ENCODE measurements at places on chromosomes 4 and X. TPM values are rescaled to one million over a fixed set of nuclear protein-coding genes. Genes with fewer than 3 reads are reported as not detected.

Gene C1QTNF7
- not detected for total RNA-seq

Gene EPGN
- total RNA-seq, result not detected

Gene SPINK2
- 9.8 TPM for total RNA-seq

Gene ACE2
- total RNA-seq, result not detected

Gene BEND2
- total RNA-seq, result not detected

Gene ERAS
- not detected for total RNA-seq

Gene ETDC
- not detected for total RNA-seq

Gene UGT2B17
- not detected for total RNA-seq

Gene DGKK
- not detected for total RNA-seq

Gene YIPF6
- 14.4 TPM for total RNA-seq

Gene TRPC5OS
- total RNA-seq, result not detected

Gene DNAAF6
- total RNA-seq, result not detected

GRCh38 chrX:71184803-71185495, 38.1 kb upstream of the GJB1 start:
- no peak overlapping the region for H3K27ac ChIP-seq
- no peaks in the 10 kb centered on the region for H3K27me3 ChIP-seq
- H3K36me3 ChIP-seq, result peaks cover 3% of the 10 kb centered on the region
- DNase-seq, result no peak
- no peak overlapping the region for H3K4me3 ChIP-seq

DNA sequence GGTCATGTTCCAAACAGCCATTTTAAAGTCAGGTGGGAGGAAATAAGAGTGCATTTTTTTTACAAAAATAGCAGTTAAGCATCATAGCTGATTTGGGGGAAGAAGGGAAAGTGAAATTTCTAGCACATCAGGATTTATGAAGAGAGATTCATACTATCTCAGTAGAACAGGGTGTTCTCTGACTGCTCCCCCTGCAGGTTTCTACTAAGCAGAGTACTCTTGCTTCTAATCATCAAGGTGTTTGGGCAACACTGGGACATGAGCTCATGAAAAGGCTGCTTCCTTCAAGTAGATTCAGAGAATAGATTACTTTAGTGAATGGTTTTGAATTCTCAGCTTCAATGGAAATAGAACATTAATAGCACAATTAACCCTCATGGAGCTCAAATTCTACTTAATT, 591.4 kb upstream of the PCDH10 start:
- no peak for DNase-seq
- no peak overlapping the region for H3K27ac ChIP-seq
- no peaks in the 10 kb centered on the region for H3K36me3 ChIP-seq

DNA sequence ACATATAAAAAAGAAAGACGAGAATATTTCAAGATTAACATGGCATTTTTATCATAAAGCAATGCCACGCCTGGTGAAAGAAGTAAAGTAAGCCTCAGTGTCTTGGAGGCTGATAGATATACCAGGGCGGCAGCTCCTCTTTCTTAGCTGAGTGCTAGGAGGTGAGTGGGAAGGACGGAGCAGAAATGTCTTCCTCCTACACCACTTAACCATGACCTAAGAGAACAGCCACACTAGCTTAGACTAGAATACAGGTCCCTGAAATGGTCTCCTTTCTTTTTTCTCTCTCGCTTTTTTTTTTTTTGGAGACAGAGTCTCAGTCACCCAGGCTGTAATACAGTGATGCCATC, 75.0 kb downstream of the NAF1 start:
- no peaks in the 10 kb centered on the region for H3K4me1 ChIP-seq
- no peak overlapping the region for H3K4me3 ChIP-seq
- no peaks in the 10 kb centered on the region for H3K36me3 ChIP-seq
- no peak for DNase-seq
- no peaks in the 10 kb centered on the region for H3K27me3 ChIP-seq

DNA sequence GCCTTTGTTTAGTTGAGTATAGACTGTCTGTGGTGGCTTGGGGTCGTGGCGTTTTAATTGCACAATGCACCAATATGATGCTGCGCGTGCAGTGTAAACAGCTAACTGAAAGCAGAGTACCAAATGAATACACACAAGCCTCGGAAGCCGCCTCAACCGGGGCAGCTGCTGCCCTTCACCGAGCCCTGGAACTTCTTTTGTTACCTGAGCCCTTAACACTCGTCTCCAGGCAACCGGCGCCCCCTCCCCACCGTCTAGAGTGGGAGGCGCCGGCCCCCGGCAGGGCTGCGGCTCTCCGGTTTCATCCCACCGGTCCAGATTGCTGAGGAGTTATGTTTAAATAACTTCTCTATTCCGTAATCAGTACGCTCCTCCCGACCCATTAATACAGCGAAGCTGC, 173.2 kb upstream of the TBL1X start:
- H3K27ac ChIP-seq, result no peak overlapping the region
- H3K4me1 ChIP-seq, result no peaks in the 10 kb centered on the region
- peaks cover 3% of the 10 kb centered on the region for H3K27me3 ChIP-seq
- no peak overlapping the region for H3K4me3 ChIP-seq
- no peaks in the 10 kb centered on the region for H3K36me3 ChIP-seq
- no peak for DNase-seq

DNA sequence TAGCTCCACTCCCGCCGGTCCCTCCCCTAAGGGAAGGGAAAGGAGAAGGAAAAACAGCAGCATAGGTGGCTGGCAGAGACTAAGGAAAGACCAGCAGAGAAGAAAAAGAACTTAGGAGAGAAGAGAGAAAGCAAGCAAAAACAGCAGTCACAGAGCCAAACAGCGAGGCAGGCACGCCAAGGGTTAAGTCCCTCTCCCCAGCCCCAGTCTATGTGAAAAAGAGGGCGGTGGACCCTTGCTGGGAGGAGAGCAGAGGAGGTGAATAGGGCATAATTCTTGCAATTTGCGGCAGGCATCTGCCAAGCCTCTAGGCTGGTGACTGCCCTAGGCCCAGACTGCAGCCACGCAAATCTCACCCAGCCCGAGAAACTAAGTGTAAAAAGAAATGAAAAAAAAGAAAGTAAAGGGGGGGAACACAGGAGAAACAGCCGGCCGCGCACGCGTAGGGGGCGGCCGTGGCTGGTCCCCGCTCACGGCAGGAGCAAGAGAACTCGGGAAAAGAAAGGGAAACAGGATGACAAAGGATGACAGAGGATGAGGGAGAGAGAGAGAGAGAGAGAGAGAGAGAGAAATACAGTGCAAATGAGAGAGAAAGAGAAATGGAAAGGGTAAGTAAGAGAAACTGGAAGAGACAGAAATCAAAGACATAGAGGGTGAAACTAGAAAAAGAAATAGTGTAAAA, 48.6 kb downstream of the MAGEA9 start:
- peak; percentile 43 for DNase-seq
- peak overlapping the region; percentile 88 for H3K4me3 ChIP-seq
- H3K4me1 ChIP-seq, result peaks cover 28% of the 10 kb centered on the region

DNA sequence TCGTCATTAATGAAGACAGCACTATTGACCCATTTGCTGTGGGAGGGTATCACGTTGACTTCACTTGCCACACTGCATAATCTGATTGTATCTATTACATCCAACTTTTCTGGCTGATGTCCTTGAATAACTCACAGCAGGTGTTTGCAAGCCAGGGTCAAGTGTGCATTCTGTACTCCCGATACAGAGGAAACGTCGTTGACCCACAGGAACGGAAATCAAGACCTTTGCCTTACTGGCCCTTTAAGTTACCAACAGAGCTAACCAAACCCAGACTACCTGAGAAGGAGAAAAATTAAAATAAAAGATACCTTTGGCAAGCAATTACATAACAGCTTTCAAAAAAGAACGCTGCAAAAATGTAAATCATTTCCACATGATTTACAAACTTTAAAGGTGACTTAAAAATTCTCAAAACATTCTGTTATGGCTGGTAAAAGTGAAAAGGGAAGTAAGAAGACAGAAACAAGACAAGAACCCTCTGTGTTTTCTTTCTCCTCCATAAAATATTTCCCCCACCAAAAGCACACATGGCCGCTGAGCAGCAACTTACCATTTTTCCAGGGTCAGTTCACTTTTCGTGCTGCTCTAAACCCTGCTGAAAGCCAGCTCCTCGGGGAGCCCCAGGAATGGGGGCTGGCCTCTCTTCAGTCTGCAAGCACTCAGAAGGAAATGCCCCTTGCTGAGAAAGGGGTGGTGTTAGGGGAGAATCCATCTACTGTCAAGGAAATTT, 6.5 kb upstream of the SHISA3 start:
- H3K4me3 ChIP-seq, result no peak overlapping the region
- peaks cover 23% of the 10 kb centered on the region for H3K27me3 ChIP-seq
- no peaks in the 10 kb centered on the region for H3K36me3 ChIP-seq
- DNase-seq, result no peak
- no peak overlapping the region for H3K27ac ChIP-seq

GRCh38 chr4:25059791-25060190, 29.0 kb upstream of the LGI2 start:
- no peaks in the 10 kb centered on the region for H3K4me1 ChIP-seq
- H3K36me3 ChIP-seq, result no peaks in the 10 kb centered on the region
- no peak overlapping the region for H3K4me3 ChIP-seq
- no peak for DNase-seq

DNA sequence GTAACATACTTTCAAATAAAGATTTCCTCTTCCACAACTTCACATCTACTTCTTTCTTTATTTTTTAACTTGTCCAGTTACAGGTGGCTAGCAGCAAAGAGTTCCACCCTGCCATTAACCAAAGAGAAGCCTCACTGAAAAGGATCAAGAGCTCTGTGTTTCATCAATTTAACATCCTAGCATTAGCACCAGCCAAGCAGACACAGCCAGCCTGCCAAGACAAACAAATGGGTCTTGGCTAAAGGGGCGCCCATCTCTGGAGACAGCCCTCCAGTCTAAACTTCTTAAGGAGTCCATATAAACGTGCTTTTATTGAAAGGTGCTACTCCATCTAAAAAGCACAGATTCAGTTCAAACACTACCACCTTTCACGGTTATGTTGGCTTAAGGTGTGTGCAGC, 105.3 kb downstream of the ADAMTS3 start:
- no peaks in the 10 kb centered on the region for H3K4me1 ChIP-seq
- H3K36me3 ChIP-seq, result no peaks in the 10 kb centered on the region
- H3K27ac ChIP-seq, result no peak overlapping the region
- no peaks in the 10 kb centered on the region for H3K27me3 ChIP-seq
- DNase-seq, result no peak

GRCh38 chr4:15912236-15912635, 26.3 kb downstream of the FGFBP1 start:
- peaks cover 7% of the 10 kb centered on the region for H3K4me1 ChIP-seq
- no peak for DNase-seq
- H3K27ac ChIP-seq, result no peak overlapping the region

GRCh38 chr4:159410076-159410777, 307.3 kb downstream of the RAPGEF2 start:
- H3K4me3 ChIP-seq, result no peak overlapping the region
- no peak for DNase-seq
- H3K4me1 ChIP-seq, result no peaks in the 10 kb centered on the region

DNA sequence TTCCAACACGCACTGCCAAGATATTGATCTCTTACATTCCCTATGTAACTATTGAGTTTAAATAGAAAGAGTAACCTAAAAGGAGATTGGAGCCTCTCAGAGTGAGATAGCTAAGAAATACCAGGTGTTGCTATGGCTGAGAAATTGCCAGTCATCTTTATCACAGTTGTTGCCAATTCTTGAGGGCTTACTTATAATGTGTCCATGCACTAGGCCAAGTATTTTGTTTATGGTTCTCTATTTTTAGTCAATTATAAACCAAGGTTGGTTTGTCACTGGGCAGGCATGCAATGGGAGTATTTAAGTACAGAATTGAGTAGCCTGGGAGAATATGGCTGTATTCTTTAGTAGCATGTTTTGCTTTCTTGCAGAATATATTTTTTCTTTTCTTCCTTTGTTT, 201.6 kb downstream of the TEX13A start:
- no peak for DNase-seq
- no peaks in the 10 kb centered on the region for H3K27me3 ChIP-seq
- H3K4me1 ChIP-seq, result no peaks in the 10 kb centered on the region

- DNase-seq, result no peak
- H3K36me3 ChIP-seq, result no peaks in the 10 kb centered on the region
- H3K4me1 ChIP-seq, result no peaks in the 10 kb centered on the region
- no peaks in the 10 kb centered on the region for H3K27me3 ChIP-seq
These were observed 51.6 kb upstream of the HTR2C start for GRCh38 chrX:114532111-114532805.

- no peak for DNase-seq
- peaks cover 1% of the 10 kb centered on the region for H3K36me3 ChIP-seq
- no peak overlapping the region for H3K4me3 ChIP-seq
- H3K4me1 ChIP-seq, result no peaks in the 10 kb centered on the region
These were observed 53.5 kb downstream of the REELD1 start for GRCh38 chr4:146267826-146268225.

DNA sequence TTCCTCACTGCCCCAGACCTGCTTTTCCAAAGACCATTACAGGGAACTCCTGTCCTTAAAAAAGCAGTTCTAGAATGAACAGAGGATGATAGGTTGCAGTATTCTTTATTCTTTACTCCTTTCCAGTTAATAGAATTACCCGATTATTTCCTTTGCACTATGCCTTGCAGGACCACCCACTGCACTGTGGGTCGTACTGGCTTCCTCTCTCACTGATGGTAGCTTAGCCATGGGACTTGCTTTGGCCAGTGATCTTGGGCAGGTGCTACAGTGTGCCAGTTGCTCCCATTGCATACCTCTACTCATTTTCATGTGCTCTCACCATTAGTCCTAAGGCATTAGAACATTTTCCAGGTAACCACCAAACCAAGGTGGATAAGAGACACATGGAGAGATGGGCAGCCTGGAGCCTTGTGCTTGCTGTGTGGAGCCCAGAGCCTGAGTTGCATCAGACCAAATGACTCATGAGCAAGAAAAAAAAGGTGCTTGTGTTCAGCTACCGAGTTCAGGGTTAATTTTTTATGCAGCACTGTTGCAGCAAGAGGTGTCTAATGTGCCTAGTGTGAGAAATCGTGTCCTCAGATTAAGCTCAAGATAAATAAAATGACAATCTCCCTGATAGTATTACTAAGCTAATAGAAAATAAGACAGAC, 7.6 kb upstream of the UNC5C start:
- no peak overlapping the region for H3K4me3 ChIP-seq
- H3K27ac ChIP-seq, result no peak overlapping the region
- DNase-seq, result no peak
- H3K4me1 ChIP-seq, result no peaks in the 10 kb centered on the region

DNA sequence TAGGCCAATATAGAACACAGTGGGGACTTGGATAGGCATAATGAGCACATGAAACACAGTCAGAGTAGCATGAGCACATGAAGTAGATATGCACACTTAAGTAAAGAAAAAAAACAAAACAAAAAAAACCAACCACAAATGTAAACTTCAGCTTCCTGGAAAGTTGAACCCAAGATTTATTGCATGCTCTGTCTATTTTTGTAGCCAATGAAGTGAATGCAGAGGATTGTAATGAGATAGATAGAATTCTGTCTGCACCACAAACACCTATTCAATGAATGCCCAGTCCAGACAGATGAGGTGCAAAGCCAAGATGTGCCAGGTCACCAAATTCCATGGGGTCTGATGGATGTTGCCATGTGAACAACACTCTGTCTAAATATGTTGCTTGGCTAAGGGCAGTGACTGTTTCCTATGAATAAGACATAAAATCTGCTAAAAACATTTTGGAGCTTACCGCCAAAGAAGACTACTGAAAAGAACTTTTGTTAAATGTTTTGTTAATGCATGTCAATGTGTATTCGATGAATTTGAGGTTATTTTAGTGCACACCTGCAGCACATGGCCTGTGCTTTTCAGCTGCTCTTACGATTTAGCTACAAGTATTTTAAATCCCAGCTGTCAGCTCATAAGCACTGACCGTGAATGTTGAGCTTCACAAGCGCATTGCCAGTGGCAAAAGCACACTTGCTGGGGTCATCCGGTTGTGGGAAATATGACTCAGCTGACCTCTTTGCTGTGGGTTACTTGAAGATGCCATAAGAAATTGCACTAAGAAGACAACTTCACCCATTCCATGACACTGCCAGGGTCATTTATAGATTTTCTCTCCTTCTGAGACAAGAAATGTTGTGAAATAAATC, 374.8 kb upstream of the GNPDA2 start:
- H3K36me3 ChIP-seq, result no peaks in the 10 kb centered on the region
- DNase-seq, result no peak
- no peaks in the 10 kb centered on the region for H3K27me3 ChIP-seq
- no peak overlapping the region for H3K27ac ChIP-seq
- no peak overlapping the region for H3K4me3 ChIP-seq

All from activated naive CD8-positive, alpha-beta T cell treated with anti-CD3 and anti-CD28 coated beads, Interleukin-2, amount 10 ng/mL, durations not matched to agents 7 days and 5 days (primary cell).